ENCODE measurements at places on chromosomes 2 and 18. TPM values are rescaled to one million over a fixed set of nuclear protein-coding genes. Genes with fewer than 3 reads are reported as not detected.

DNA sequence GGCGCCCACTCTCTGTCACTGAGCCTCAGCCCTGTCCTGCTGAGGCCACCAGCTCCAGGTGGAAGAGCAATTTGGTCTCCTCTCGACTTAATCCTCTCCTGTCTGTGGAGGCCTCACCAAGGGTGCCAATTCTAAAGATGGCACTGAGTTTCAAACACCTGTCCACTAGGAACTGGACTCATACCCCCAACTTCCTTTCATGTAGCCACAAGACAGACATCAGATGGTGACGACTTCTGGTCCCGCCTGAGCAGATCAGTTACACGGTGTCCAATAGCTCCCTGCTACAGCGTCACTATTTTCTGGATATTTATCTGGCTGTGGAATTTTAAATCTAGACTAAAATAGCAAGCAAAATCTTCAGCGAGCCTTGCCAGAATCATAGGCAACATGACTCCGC is 24.5 kb upstream of the SP5 start:
- no peaks in the 10 kb centered on the region for H3K27me3 ChIP-seq
- no peak overlapping the region for H3K27ac ChIP-seq
- no peak overlapping the region for H3K4me3 ChIP-seq
- H3K4me1 ChIP-seq: peaks cover 13% of the 10 kb centered on the region
- DNase-seq: no peak

Gene SPR
- 35.8 TPM for total RNA-seq

Gene SNED1
- total RNA-seq: 24.9 TPM

Gene CCDC85A
- 0.37 TPM for total RNA-seq

Gene LYG1
- 0.37 TPM for total RNA-seq

Gene CDK15
- total RNA-seq: 29.4 TPM

GRCh38 chr2:63052411-63053080 is 1.9 kb downstream of the OTX1 start:
- no peaks in the 10 kb centered on the region for H3K27me3 ChIP-seq
- no peak for DNase-seq
- no peaks in the 10 kb centered on the region for H3K4me1 ChIP-seq
- no peak overlapping the region for H3K27ac ChIP-seq
